Stimulated activated CD4-positive, alpha-beta T cell treated with anti-CD3 and anti-CD28 coated beads, Interleukin-12 subunit alpha, Interleukin-12 subunit beta, amount 100 ng/mL, for 4 hours (primary cell): ENCODE measurements at places on chromosomes 4 and X.

GRCh38 chr4:71713611-71714203, 70.2 kb downstream of the GC start:
- DNase-seq, result no peak

GRCh38 chr4:60962286-60962685, 237.8 kb upstream of the ADGRL3 start:
- DNase-seq, result no peak

- DNase-seq, result no peak
Measured at GRCh38 chrX:150913511-150913910, 15.0 kb upstream of the CD99L2 start.

DNA sequence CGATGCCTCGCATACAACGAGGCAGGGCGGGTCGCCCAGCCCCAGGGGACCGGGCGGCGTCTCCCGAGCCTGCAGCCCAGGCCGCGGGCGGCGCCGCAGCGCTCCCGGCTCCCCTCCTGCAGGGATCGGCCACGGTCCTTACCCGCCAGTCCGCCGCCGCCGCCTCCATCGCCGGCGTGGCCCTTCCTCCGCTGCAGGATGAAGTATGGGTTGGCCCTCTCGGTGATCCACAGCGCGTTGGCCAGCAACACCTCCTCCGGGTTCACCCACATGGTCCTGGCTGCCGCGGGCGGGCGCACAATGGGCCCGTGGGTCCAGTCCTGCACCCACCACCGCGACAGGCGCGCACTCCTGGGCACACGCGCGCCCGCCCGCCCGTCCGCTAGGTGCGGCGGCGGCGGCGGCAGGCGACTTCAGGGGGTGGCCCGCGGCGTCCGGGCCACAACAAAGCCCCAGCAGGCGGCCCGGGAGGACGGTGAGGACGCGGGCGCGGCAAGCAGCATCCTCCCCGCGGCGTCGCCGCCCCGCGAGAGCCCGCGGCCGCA, 339 bp downstream of the TBC1D9 start:
- no peak for DNase-seq
